ENCODE measurements at places on chromosomes 12 and 14. TPM values are rescaled to one million over a fixed set of nuclear protein-coding genes. Genes with fewer than 3 reads are reported as not detected.

The ETFBKMT gene
- total RNA-seq: 4.7 TPM

The CHPT1 gene
- total RNA-seq: 32.7 TPM

The RDH12 gene
- total RNA-seq: 0.29 TPM

The CS gene
- 114 TPM for total RNA-seq

The ADAMTS20 gene
- total RNA-seq: not detected

The LPAR5 gene
- under 0.01 TPM for total RNA-seq

The MAP1LC3B2 gene
- 0.29 TPM for total RNA-seq

The CCNB1IP1 gene
- 42.7 TPM for total RNA-seq

The TEX22 gene
- total RNA-seq: under 0.01 TPM

The NGB gene
- total RNA-seq: not detected

The HPD gene
- total RNA-seq: under 0.01 TPM

The GLT8D2 gene
- 52.5 TPM for total RNA-seq

The CCDC197 gene
- not detected for total RNA-seq

The NIN gene
- 40.2 TPM for total RNA-seq

The STYK1 gene
- under 0.01 TPM for total RNA-seq

The FIGNL2 gene
- total RNA-seq: 0.29 TPM

The SRRM4 gene
- total RNA-seq: not detected

The CDK17 gene
- 68.0 TPM for total RNA-seq

The ACSS3 gene
- total RNA-seq: 22.4 TPM

The CSRP2 gene
- 13.4 TPM for total RNA-seq

The KRT83 gene
- not detected for total RNA-seq

Measured in osteoblast (primary cell).